ENCODE measurements at places on chromosomes 11 and 22.

DNA sequence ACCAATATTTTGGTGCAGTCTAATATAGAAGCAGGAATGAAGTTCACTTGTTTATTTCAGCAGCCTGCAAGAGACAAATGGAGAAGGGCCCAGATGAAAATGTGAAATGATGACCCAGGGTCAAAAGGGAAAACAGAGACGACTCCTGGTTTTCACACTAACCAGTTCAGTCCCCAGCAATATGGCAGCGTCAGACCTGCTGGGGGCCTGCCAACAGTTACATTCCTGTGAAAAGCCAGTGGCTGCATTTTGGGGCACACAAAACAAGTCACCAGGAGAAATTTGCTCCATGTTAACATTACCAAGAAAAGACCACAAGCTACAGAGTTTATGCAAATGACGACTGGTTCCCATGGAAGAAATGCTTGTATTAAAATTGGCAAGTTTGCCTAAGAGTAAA, 80.2 kb downstream of the CCDC34 start:
- no peak for DNase-seq

DNA sequence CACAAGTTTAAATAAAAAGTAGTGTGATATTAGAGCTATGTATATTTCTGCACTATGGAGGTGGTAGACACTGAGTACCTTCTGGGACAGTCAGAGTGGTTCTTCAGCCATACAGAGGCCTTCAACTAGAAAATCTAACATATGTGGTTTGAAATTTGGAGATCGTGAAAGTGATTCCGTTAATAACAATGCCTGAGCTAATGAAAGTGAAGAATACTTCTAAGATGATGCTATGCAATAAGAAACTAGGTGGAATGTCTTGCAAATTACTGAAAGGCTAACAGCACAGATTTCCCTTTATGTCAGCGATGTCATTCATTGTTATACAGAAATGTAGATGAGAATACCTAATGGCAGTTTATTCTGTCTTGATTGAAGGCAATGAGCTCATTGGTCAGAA, 1984.7 kb upstream of the RAG2 start:
- DNase-seq: no peak

- DNase-seq: no peak
Observed at GRCh38 chr11:112760396-112761059, 200.7 kb upstream of the NCAM1 start.

GRCh38 chr22:37403267-37403960, 23.9 kb downstream of the ELFN2 start:
- DNase-seq: no peak

DNA sequence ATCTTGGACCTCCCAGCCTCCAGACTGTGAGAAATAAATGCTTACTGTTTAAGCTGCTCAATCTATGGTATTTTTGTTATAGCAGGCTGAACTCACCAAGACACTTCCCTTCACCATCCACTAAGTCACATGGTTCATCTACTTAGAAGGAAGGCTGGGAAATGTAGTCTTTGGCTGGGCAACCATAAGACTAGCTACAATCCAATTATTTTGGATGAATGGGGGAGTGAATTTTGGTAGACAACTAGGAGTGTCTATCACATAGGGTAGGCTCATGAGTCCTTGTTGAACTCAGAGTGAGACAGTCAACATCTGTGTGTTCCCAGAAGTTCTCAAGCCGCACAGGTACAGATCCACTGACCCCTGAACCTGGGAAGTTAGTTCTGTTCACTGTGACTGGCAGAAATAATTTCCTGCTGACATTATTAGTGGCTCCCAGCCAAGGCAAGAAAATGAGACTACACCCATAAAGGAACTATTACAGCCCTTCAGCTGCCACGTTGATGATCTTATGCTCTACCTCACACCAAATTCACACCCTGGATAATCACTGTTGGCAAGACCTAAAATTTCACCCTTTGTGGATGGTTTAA, 3.1 kb upstream of the SLC35C1 start:
- no peak for DNase-seq

DNA sequence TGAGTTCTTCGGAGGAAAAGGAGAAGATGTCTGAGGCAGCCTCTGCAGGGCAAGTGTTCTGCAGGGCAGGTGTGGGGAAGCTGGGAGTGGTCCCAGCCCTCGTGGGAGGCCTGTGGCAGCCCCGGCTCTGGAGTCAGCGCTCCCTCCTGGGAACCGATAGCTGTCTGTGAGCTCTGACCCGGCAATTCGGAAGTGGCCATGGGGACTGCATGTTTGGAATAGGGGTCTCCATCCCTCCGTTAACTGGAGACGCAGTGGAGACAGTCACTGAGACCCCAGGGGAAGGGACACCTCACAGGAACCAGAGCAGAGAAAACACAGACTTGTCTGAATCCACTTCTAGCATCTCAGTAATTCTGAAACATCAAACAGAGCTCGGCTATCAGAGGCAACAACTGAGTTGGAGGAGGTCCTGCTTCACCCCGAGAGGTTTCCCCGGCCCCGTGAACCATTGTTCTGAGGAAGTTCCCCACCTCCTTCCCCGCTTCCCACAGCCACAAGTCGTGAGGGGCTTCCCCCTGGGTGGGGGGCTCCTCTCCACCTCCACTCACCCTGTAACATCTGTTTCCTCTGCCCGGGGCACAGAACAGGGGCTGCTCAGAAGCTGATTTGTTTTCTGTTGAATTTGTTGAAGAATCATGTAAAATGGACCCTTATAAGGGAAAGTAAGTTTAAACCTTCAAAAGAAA, 99.6 kb downstream of the BRD1 start:
- no peak for DNase-seq

- no peak for DNase-seq
Observed at GRCh38 chr11:94546162-94546470, 2.4 kb downstream of the FUT4 start.

GRCh38 chr22:46769191-46769675, 6.8 kb downstream of the TBC1D22A start:
- DNase-seq: no peak

GRCh38 chr11:72577271-72577721, 96.9 kb downstream of the PDE2A start:
- no peak for DNase-seq

GRCh38 chr11:45451766-45452440, 165.8 kb upstream of the SYT13 start:
- DNase-seq: no peak

DNA sequence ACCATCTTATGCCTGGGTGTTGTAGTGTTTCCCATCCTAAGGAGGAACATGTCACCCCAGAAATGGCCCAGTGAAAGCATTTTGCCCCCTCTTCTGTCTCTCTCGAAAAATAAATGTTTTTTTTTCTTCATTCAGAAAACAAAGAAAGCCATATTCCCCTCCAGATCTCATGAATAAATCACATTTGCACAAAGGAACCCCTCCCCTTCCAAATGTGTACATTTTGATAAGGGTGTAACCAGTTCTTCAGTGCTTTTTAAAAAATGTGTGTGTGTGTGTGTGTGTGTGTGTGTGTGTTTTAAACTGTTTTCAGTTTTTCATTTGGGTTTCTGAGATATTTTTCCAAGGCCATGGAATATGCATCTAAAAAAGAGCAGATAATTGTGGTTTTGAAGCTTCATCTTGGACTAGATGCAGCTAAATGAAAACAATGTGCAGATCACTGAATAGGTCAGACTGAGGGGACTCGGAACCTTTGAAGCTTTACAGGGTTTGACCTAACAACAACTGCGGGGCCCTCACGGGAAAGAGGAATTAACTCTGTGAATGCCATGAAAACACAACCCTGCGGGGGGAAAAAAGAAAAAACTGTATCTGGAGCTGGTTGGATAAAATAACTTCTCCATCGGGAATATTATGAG, 76.4 kb downstream of the YAP1 start:
- no peak for DNase-seq

GRCh38 chr22:45689211-45689610, 17.6 kb downstream of the ATXN10 start:
- no peak for DNase-seq

DNA sequence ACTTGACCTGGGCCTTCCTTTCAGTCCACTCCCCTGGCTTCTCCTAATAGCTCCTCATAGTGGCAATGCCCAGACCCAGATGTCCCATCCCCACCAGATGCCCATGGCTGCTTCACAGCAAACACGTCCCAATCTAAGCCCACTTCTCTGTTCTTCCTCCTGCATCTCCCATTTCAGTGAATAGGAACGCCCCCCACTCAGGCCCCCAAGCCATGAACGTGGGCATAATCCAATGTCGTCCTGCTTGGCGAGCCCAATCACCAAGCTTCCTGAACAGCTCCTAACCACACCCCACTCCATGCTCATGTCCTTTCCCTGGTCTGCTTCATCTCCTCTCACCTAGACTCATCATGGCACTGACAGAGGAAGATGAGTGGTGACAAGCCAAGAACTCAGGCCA, 8.9 kb downstream of the IL18BP start:
- no peak for DNase-seq

DNA sequence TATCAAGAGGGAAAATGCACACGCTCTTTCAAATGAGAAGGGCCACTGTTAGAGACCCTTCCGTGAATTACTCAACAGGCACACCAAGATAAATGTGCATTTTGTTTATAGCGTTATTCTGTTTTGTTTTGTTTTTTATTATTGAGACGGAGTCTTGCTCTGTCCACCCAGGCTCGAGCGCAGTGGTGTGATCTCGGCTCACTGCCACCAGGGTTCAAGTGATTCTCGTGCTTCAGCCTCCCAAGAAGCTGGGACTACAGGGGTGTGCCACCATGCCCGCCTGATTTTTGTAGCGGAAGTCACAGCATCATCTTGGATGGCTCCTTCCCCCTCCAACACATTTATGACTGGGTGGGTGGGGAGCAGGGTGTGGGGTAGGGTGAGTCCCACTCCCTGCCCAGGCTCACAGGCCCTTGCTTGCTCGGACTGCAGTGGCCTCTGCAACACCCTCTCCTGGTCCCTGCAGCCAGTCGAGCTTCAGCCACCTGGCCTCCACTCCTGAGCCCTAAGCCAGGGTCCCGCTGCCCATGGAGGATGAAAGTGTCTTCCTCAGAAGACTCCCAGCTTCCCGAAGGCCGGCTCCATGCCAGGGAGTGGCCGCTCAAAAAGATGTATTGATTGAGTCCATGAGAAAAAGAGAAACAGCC, 68.0 kb downstream of the RTL6 start:
- DNase-seq: no peak

DNA sequence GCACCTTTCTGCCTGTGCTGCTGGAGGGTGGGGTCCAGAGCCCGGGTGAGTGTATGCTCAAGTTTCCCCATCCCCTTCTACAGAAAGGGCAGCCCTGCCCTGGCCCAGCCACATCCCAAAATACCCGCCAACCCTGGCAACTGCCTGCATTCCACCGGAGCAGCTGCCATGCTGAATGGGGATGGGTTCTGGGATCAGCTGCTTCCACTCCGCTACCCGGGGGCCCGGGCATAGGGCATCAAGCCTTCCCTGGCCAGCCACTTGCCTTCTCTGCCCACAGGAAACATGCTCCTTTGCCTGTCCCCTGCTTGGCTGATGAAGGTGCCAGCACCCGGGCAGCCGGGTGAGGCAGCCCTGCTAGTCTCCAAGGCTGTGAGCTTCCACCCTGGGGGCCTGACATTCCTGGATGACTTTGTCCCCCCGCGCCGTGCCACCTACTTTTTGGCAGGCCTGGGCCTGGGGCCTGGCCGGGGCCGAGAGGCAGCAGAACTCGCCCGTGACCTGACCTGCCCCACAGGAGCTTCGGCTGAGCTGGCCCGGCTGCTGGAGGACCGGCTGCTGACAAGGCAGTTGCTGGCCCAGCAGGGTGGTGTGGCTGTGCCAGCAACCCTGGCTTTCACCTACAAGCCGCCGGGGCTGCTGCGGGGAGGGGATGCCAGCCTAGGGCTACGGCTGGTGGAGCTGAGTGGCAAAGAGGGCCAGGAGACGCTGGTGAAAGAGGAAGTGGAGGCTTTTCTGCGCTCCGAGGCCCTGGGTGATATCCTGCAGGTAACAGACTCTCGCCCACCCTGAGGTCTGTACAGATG, 3.2 kb downstream of the CARNS1 start:
- DNase-seq: no peak

- DNase-seq: no peak
Observed at GRCh38 chr11:134036492-134037045, 32.3 kb upstream of the JAM3 start.

GRCh38 chr11:68142441-68143309, 21.5 kb upstream of the CHKA start:
- DNase-seq: no peak

GRCh38 chr22:29469755-29470154, 10.3 kb upstream of the NEFH start:
- DNase-seq: no peak

GRCh38 chr11:14327116-14327515, 31.9 kb downstream of the RRAS2 start:
- DNase-seq: no peak

DNA sequence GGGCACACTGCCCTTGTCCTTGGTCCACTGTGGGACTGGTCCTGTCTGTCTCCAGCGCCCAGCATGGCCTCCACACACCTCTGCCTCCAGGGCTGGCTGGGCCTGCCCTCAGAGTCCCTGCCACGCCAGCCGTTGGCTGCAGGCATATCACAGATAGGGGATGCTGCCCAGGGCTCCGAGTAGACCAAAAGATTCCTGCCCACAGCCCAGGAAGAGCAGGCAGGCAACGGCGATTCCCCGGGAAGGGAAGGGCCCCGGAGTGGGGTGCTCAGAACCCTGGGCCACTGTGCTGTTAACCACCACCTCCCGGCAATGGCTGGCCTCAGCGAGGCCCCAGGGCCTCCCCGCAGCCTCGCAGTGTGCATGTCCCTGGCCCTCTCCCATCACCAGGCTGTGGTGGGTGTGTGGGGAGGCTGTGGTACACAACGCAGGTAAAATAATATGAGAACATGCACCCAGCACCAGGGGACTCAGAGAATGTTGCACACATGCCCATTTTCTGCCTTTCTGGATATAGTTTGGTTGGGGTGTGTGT, 2.2 kb downstream of the IFITM5 start:
- no peak for DNase-seq

DNA sequence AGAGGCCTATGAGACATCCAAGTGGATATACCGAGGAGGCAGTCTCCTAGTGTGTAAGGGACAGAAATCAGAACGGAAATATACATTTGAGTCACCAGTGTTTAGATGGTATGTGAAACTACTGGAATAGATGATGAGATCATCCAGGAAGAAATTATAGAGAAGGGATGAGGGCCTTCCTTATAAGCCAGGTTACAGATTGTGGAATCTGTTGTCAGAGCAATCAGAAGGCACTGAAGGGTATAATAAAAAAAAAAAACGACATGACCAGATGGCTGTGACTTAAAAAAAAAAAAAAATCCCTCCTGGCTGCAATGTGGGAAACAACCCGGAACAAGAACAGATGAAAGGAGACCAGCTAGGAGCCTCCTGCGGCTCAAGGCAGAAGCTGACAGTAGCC, 2.7 kb downstream of the MAJIN start:
- no peak for DNase-seq

DNA sequence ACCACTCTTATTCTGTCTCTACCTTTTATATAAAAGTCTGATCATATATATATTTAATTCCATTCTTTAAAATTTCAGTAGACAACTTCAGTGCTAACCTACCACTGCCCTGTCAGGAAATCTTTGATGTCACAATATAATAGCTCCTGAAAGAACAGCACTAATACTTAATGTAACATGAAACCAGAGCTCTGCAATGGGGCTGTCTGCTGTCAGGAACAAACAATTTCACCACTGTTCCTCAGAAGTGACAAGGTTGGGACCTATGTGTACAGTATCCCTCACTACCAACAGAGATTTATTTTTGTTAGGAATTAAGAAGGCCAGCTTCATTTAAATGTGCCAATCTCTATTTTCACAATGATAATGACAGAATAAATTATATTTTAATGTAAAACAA, 165.5 kb upstream of the C11orf58 start:
- DNase-seq: no peak

All from renal cortex interstitium (tissue), 15 donors.